ENCODE measurements at places on chromosomes 13 and 19.

DNA sequence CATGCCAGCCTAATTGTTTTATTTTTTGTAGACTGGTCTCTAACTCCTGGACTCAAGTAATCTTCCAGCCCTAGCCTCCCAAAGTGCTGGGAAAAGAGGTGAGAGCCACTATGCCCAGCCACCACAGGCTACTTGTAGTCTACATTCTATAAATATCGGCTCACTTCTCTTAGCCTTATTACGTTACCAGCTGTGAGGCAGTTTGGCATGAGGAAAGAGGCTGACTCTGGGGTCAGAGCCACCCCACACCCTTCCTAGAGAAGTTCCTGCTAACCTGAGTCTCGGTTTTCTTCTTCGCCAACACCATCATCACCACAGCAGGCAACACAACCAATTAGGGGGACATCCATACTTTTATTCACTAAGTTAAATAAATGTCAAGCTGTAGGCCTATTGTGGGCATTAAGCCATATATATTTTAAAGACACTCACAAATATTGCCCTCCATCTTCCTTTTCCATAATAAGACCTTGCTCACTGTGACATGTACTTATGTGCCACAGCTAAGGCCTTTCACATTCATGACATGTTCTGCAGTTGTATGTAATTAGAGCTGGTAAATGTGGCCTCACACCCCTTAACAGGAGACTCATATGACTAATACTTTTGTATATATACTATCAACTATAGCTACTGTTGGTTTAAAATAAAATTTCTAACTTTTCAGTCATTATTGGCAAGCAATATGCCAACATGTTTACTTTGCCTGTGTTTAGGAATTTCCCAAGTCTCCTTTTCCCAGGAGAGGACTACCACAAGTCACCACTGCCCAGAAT is 5.7 kb downstream of the SLC25A30 start:
- DNase-seq, result no peak

DNA sequence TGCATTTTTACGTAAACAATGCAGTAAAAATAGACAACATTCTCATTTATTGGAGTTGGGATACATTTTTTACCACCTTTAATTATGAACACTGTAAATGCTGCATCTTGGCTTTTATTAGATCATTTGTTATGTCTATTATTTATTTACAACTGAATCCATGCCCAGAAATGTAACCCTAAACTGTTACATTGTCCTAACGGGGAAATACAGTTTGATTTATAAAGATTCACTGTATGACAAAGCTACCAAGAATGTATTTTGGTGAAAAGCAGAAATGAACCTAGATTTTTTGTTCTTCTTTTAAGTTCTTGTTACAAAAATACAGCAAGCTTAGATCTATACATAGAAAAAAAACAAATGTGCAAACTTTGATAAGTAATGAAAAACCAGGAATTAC is 1.1 kb downstream of the METTL21C start:
- DNase-seq, result no peak

GRCh38 chr19:19105365-19106055 is 32.8 kb downstream of the TMEM161A start:
- DNase-seq, result peak; percentile 31

DNA sequence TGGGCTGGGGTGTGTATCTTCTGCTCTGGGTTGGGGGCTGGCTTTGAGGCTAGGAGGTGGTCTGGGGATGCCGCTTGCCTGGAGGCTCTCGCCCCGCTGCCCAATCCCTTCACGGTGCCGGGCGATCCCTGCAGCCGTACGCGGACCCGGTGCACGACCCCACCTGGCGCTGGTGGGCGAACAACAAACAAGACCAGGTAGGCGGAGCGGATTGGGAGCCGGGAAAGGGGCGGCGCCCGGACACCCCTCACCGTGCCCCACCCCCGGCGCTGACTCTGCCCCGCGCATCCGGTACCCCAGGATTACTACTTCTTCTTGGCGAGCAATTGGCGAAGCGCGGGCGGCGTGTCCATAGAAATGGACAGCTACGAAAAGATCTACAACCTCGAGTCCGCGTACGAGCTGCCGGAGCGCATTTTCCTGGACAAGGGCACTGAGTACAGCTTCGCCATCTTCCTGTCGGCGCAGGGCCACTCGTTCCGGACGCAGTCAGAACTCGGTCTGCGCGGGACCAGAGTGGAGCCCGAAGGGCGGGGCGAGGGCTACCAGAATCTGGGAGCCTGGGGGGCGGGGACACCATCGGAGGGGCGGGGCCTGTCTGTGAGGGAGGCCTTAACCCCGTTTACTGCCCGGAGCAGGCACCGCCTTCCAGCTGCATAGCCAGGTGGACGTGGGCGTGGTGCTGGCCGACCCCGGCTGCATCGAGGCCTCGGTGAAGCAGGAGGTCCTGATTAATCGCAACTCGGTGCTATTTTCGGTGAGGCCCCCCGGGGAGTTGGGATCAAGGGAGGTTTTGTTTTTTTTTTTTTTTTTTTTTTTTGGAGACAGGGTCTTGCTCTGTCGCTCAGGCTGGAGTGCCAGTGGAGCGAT is 12.1 kb upstream of the PSMD8 start:
- no peak for DNase-seq

DNA sequence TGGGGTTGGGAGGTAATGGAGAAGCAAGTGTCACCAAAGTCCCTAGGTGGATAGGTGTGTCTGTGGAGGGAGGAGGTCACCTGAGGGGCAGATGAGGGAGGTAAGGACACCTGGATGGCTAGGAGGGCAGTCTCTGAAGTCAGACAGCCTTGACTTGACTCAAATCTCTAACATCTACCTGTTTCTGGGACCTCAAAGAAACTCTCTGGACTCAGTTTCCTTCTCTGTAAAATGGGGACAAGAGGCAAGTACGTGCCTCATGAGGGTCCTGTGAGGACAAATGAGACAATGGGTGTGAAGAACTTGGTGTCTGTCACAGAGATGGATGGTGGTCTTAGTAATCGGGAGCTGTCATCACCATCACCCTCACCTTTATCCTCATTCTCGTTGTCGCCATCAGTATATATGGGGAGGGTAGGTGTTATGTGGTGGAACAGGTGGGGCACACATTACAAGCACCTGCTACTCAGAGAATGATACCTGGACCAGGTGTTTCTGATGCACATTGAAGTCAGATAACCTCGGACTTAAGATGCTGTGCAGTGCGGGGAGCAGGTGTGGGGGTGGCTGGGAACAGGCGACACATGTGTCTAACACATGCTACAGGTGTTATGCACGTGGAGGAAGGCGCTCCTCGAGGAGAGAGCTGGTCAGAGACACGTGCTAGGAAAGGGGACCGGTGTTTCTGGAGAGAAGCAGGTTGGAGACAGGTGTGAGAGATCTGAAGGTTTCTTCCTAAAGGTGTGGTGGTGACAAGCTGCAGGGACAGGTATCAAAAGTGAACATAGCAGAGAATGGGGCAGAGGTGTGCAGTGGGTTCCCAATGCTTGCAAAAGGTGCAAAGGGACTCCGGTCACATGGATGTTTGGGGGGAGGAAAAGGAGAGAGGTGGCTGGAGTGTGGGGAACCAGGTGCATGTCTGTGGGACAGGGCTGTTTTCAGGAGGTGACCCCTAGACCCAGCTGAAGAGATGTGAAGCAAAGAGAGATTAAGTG is 3.8 kb downstream of the ERFL start:
- no peak for DNase-seq

GRCh38 chr19:45327404-45328143 is 4.9 kb upstream of the CKM start:
- DNase-seq, result no peak

GRCh38 chr19:8046569-8047165 is 5.9 kb upstream of the CCL25 start:
- DNase-seq, result no peak

DNA sequence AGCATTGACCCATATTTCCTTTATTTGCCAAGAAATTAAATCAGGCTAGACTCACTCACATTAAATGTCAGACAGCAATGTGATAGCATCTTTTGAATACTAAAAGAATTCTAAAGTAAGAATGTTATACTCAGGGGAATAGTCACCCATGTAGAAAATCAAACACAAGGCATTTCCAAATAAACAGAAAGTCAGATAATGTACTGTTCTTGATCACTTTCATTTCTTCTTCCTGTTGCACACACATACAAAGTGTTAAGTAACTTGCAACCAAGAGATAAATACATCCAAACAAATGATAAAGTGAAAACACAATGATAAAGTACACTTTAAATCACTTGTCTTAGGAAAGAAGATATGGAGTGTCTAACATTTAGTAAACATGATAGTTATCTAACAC is 1366.6 kb upstream of the MIR17HG start:
- no peak for DNase-seq

DNA sequence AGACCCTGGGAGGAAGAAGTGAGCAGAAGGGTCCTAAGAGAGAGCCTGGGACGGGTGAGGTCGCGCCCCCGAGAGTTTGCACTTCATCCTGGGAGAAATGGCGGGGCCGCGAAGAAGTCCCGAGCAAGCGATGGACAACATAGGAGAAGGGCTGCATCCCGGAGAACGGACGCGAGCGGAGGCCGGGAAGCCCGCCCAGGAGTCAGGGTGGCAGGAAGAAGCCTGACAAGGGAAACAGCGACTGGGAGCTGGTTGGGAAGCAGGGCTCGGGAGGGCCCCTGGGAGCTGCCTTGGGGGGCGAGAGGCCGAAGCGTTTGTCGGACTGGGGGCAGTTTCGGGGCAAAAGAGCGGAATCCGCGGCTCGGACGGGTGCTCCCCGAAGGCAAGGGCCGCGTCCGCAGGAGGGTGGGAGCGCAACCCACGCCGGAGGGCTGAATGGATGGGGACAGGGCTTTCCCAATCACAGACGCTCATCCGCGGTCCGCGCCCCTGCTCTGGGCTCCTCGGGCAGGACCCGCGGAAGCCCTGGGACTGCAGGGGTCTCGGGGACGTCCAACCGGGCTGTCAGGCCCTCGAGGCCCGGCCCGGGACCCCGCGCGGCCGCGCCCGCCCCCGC is 469 bp downstream of the ABHD17A start:
- no peak for DNase-seq

- no peak for DNase-seq
These were observed 6.1 kb downstream of the DOCK6 start for GRCh38 chr19:11256189-11256588.

- DNase-seq, result no peak
These were observed 1.2 kb upstream of the ZNF574 start for GRCh38 chr19:42074513-42075363.

DNA sequence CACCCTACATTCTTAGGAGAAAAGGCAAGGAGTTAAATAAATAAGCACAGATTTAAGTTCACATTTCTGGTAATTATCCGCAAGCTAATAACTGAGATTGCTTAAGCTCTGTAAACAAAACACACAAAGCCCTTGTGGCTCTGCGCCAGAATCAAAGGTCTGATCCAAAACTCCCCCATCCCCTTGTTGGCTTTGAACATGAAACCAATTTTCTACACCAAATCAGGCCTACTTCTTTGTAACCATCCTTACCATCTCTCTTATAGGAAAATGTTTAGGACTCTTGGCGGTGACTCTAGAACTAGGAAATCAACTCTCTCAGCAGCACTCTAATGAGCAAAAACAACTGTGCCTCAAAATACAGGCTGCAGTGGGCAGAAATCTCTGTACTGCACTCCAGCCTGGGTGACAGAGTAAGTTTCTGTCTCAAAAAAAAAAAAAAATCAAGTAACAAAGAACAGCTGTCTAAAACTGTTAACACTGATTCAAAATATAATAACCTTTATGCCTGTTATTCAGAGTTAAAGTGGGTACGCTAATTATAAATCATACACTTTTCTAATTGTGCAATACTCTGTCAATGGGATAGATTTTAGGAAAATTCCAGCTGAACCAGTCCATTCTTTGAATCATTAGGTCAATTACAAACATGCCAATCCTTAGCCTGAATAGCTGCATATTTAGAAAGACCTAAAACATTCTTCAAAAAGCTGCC is 25.8 kb downstream of the ABCC4 start:
- no peak for DNase-seq
